ENCODE measurements at places on chromosomes 5 and 9.

GRCh38 chr9:72300873-72301272 lies 64.1 kb downstream of the ZFAND5 start:
- DNase-seq, result no peak

- DNase-seq, result no peak
Observed at GRCh38 chr5:150101023-150101422, 14.7 kb upstream of the CSF1R start.

- DNase-seq, result no peak
Observed at GRCh38 chr9:129549684-129550083, 71.2 kb downstream of the C9orf50 start.

DNA sequence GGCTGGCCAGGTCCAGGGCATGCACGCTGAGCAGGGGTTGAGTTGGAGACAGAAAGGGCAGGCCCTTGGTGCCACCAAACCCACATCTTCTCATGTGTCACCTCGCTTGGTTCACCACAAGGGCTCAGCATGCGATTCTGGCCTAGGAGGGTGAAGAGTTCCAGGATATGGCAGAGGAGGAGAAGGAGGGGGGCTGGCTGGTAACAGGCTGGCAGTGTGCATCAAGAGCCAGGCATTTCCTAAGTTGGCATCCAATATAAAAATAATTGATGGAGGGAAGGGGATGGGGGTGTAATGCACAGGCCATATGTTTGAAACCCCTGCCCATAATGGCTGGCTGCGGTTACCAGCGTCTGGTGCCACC lies 255.6 kb downstream of the NFIB start:
- no peak for DNase-seq

DNA sequence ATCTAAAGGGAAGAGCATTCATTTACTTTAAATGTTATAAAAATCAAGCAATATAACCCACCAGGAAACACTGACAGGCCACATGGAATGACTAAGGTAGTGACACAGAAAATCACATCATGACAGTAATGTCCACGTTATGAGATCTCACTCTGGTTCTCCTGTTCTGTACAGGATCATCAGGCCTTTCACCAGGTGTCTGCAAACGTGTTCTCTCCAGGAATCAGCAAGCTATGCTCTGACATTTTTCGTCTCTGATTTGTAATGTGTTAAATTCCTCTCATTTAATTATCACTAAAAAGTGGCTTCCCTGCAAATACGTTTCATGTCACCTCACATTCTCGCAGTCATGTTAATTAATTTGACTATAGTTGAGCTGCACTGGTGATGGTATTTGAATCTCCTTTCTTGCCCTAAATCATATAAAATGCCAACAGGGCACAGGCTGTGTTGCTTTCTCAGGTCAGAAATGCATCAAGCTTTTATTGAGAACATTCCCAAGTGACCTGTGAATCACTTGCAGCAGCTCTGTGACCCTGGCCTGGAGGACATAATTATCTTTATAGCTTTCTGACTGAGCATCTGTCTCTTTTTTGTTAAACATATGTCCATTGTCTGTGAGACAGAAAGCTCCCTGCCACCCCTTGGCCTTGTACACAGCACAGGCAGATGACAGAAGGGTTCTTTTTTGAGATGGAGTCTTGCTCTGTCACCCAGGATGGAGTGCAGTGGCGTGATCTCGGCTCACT lies 196.2 kb downstream of the DIRAS2 start:
- DNase-seq, result no peak

DNA sequence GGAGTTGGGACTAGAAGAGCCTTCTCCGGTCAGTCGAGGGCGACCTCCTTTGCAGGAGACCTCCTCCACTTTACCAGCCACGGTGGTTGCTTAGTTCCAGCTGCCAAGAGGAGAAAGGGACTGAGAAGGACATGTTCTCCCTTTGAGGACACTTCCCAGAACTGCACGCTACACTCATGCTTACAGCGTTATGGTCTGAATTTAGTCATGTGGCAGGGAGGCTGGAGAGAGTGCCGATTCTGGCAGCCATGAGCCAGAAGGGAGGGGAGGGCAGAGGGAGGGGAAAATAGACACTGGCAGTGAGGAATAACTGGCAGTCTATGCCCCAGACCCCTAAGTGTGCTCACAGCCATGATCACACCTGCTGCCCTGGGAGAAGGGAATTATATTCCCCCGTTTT lies 47.8 kb downstream of the TSPAN17 start:
- DNase-seq, result no peak

DNA sequence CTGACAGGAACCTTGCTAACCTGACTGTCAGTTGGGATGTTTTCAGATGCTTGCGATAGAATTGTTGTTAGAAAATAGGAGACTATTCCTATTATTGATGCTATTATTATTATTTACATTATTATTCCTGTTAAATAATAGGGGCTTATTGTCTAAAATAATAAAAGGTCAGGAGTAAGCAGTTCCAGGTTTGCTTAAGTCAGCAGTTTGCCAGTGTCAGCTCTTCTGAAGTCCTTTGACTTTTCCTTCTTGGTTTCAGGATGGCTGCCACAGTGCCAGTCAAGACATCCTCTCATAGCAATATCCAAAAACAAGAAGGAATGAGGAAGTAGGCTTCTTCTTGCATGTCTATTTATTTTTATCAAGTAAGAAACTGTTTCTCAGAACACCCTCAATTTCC lies 141.7 kb upstream of the MARCHF11 start:
- no peak for DNase-seq

- DNase-seq, result no peak
Observed at GRCh38 chr5:173672891-173673290, 56.4 kb upstream of the BOD1 start.

GRCh38 chr9:81132318-81132717 lies 557.0 kb downstream of the TLE1 start:
- DNase-seq, result no peak

DNA sequence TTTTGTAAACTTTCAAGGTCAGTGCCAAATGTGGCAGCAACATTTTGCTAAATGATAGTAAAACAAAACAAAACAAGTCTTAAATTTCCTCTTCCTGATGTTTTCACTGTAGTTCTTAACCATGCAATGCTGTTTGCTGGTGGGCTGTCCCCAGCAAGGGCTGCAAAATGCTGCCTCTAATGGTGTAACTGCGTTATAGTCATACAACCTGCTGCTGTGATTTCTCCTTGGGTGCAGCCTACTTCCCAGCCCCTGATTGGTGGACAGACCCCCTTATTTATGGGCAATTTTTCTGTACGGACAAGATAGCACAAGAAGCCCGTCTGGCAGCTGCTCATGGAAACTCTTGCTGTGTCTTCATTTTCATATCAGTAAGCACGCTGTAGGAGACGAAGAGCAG lies 26.6 kb upstream of the PIP5K1B start:
- DNase-seq, result no peak

DNA sequence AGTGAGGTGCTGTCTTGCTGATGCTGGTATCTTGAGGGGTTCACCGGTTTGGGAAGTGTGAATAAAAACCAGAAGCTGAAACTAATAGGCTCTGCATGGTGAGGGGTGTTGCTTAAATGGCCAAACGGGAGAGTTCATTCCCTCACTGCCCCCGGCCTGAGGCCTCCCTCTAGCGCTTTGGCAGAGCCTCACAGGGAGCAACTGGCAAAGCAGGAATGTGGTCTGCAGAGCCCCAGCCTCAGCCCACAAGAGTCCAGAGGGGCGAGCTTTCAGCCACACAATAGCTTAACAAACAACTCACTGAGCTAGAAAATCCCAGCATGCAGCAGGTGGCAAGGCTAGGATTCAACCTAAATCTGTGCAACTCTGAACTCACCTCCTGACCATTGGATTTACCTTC lies 234.8 kb downstream of the MED10 start:
- no peak for DNase-seq

GRCh38 chr9:135811801-135812200 lies 95.5 kb downstream of the CAMSAP1 start:
- no peak for DNase-seq

GRCh38 chr5:126003309-126003708 lies 419.9 kb upstream of the GRAMD2B start:
- no peak for DNase-seq

DNA sequence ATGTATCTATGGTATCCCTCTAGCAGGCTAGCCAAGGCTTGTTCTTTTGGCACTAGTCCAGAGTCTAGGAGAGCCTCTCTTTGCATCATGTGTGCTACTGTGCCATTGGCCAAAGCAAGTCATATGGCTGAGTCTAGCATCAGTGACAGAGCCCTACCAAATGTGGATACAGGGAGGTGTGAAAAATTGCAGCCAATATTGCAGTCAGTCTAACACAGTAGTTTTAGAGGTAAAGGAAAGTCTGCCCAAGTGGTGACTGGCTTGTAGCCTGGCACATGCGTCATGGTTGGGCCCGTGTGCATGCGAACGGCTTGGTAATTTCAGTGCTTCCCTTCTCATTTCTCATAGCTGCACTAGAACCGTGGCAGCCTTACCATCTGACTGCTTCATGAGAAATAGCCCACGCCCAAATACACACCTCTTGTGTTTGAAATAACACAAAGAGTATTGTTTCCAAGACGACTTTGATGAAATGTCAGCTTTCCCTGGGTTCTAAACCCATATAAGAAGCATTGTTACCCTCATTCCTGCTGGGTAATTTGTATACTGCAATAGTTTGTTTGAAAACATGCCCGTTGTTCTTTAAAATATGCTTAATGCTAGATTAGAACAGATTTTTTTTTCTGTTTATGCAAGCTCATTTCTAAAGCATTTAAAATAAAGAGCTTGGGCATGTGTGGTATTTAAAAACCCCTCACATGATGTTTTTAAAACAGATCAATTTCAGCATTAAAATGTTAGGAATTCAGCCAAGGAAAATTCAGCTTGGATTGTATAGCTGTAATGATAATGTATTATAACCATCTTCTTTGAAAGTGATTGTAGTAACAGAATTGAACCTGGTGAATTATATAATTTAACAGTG lies 113.2 kb downstream of the TLE4 start:
- DNase-seq, result no peak

DNA sequence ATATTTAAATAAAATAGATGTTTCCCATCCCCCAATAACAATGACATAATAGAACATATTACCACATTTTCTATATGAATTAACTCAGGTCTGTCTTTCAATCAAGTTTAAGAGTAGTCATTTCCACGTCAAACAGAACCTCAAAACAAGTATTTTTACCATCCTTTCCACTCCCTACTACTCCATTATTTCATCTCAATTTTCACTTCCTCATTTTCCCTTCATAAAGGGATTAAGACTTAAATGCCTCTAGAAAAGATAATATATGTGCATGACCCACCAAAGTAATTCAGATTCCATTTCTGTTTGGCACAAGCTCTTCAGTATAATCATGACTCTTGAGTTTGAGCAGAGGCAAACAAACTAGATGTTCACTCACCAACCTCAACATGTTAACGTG lies 40.4 kb downstream of the ELOVL7 start:
- no peak for DNase-seq

DNA sequence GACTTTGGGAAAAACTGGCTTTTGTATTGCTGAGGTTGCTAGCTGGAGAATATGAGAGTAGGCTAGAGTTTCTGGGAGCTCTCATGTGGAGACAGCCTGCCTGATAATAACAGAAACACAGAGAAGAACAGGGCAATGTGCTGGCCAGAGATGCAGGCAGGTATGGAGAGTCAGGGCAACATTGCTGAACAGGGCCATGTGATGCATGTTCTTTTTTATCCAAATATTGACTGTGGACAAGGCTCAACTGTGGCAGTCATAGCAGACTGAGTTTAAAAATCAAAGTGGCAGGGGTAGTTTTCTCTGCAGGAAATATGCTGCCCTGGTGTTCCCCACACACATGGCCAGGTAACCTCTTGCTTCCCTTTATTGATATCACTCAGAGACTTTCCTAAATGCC lies 381.1 kb downstream of the RASEF start:
- DNase-seq, result no peak

- no peak for DNase-seq
Observed at GRCh38 chr9:121268598-121268850, 562 bp downstream of the GSN start.

- DNase-seq, result no peak
Observed at GRCh38 chr5:168012006-168012405, 279.4 kb upstream of the WWC1 start.

GRCh38 chr5:157366741-157367674 lies 93.0 kb upstream of the NIPAL4 start:
- DNase-seq, result no peak

GRCh38 chr9:135840539-135840938 lies 66.8 kb downstream of the CAMSAP1 start:
- DNase-seq, result no peak

GRCh38 chr5:150783422-150783928 lies 4.9 kb downstream of the SMIM3 start:
- DNase-seq, result no peak

DNA sequence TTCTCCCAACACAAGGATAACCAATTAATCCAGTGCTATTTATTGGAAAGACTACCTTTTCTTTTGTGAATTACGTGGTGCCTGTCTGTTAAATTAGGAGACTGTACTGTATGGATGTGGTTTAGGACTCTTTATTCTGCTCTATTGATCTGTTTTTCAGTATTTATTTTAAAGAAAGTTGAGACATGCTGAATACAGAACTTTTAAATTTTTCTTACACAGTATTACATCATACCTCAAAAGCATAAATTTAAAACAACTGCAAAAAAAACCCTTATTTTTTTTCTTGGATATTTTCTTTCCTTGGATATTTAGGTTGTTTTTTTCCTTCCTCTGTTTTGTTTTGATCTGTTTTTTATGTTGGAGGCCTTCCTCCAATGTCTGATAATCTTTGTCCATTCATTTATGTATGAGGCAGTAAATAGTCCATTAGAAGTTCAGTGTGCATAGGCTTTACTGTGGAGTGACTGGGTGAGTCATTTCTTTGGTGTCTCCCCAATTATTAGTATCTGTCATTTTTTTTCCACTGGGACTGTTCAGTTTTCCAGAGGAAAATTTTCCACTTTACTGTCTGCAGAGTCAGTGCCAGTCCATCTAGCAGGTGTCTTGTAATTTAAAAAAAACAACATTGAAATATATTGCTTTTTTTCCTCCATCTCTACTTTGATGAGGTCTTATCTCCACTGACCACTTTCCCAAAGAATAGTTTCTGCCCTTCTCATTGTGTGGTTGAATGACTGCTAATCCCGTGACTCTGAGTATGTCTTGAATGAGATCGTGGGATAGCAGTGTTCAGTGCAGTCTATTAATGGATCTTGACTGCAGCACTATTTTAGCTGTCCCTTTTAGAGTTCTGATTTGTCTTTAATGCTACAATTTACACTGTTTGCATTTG lies 15.2 kb downstream of the CYSTM1 start:
- DNase-seq, result no peak

DNA sequence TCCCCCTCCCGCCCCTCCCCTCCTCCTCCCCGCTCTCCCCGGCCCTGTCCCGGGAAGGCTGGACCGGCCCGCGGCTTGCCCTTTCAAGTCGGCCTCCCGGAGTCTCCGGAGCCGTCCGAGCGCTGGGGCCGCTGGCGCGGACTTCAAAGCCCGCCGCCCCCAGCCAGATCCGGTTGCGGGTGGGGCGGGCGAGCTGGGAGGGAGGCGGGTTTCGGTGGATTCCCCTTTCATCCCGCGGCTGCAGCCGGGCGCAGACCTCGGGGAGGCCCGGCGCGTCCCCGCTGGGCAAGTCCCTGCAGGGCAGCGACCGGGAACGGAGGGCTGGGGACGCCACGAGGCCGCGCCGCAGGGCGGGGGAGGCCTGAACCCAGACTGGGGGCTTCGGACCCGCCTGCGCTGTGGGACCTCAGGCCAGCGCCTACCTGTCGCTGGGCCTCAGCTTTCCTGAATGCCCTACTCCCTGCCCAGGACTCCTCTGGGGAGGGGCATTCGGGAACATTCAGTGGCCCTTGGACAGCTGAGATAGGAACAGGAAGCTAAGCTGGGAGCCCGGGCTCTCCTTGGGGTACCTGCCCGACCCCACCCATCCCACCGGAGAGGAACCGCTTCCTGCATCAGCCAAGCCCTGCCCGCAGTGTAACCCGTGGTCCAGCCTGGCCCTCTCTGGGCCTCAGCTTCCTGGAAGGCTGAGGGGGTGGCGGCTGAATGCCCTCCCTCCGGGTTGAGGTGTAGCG lies 23.4 kb downstream of the C9orf50 start:
- DNase-seq, result no peak
